ENCODE measurements at places on chromosomes 3 and 15.

- no peak for DNase-seq
Observed at GRCh38 chr15:99845009-99845408, 111.8 kb upstream of the LYSMD4 start.

- no peak for DNase-seq
Observed at GRCh38 chr3:140166861-140167599, 232.0 kb downstream of the CLSTN2 start.

DNA sequence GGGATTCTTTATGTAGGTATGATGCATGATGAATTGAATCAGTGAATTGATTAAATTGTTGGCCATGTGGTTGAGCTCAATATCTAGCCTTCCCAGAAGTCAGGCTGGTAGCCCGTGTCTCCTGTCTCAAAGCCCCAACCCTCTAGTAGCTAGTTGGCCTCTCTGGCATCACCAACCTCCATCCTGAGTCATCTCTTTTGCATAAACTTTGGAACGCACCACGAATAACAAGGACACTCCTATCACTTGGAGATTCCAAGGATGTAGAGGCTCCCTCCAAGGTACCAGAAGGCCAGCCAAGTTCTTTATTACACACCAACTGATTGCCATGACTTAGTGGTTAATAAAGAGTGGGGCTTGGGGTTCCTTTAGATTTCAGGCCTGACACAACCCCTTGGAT, 148.4 kb downstream of the APBA2 start:
- no peak for DNase-seq

GRCh38 chr15:42385206-42385979, 26.1 kb downstream of the CAPN3 start:
- no peak for DNase-seq

- no peak for DNase-seq
Observed at GRCh38 chr3:73653351-73653750, 28.6 kb upstream of the PDZRN3 start.

DNA sequence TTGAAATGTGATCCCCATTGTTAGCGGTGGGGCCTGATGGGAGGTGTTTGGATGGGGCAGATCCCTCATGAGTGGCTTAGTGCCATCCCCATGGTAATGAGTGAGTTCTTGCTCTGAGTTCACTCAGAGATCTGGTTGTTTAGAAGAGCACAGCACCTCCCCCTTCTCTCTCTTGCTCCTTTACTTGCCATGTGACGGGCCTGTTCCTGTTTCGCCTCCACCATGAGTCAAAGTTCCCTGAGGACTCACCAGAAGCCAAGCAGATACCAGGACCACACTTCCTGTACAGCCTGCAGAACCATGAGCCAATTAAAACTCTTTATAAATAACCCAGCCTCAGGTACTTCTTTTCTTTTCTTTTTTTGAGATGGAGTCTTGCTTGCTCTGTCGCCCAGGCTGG, 46.6 kb downstream of the ANP32A start:
- no peak for DNase-seq

DNA sequence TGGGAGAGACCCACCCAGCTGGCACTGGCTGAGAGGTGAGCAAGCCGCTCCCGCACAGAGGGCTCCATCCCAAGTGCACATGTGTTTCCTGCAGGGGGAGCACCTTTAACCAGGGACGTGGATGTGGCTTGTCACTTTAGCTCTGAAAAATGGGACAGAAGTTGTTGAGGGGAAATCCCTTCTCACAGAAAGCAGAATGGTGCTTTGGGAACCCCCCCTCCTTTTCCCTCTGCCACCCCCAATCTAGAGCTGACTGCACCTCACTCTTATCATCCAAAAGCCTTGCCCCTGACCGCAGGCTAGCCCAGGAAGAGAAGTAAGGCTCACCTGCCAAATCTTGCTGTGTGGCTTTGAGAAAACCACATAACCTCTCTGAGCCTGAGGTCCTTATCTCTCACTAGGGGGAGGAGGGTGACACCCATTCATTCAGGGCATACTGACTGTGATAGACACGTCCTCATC, 77.9 kb downstream of the RPN1 start:
- no peak for DNase-seq

- no peak for DNase-seq
Observed at GRCh38 chr15:89822951-89823711, 8.5 kb upstream of the ANPEP start.

DNA sequence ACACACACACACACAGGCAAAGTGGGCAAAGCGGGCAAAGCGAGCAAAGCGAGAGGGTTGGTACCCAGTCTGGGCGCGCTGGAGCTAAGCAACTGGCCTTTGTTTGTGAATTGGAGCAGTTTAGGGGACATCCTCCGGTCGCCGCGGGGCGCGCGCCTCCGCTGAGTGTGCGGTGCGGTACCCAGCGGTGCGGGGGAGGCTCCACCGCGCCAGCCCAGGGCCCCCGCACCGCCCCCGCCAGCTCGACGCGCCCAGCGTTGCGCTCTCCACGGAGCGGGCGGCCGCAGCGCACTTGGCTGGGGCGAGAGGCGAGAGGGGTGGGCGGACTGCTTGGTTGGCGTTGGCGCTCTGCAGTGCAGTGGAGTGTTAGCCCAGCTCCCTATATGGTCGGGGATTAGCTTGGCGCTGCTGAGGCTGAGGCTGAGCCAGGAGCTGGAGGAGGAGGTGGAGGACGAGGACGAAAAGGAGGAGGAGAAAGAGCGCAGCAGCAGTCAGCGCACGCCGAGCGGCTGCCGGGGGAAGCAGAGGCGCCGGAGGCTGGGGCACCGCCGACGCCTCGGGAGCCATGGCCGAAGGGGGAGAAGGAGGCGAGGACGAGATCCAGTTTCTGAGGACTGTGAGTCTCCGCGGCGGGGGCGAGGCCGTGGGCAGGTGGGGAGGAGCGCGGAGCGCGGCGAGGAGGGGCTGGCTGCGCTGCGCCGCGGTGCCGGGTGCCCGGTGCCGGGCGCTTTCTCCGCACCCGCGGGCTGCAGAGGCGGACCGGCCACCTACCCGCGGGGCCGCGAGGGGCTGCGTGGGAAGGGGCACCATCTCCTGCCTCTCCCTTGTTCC, at the start of gene RYR3:
RYR3 (plus strand) TSS at position 487 of the 831 bp plus-strand sequence; CDS start at position 566, 79 bp downstream.
- no peak for DNase-seq

GRCh38 chr15:101510212-101511197, 21.0 kb upstream of the PCSK6 start:
- DNase-seq, result no peak

GRCh38 chr15:31328428-31328968, 1.9 kb downstream of the KLF13 start:
- no peak for DNase-seq

DNA sequence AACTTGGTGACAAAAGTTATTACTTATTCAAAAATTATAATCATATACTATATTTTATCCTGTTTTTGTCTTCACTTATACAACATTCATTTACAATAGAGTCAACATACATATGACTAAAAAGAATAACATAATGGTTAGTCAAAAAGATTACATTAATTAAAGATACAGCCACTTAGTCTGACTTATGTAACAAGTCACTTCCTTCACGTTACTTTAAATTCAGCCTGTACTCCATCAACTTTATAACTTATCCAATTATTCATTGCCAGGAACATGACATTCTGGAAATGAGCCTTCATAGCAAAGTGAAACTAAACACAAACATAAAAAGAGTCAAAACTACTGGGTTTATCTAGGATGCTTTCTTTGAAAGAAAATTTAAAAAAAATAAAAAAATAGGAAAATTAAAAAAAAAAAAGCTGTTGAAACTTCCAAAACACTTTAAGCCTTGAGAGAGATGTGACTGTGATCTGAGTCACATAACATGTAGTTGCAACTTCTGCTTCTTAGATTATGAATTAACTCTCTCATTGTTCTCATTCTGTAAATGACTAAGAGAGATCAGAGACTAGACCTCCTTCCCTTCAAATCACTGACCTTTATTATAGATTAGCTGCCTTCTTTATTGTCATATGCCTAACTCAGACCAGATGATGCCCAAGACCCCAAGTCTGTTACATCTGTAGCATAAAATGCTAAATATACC, 107.8 kb downstream of the MYRIP start:
- DNase-seq, result no peak

DNA sequence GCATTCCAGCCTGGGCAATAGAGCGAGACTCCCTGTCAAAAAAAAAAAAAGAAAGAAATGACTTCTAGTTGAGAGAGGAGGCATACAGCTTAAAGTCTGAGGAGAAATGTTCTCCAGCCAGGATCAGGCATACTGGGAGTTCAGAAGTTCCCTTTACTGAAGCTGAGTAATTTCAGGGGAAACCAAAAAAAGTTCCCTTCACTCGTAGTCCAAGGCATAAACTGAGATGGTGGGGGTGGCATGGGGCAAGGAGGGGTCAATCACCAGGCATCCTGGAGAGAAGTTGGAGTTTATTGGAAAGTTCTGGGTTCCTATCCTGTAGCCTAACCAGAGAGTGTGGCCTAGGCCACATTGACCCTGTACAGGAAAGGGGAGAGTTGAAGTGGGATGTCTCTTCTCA, 5.9 kb downstream of the GPX1 start:
- DNase-seq, result no peak

- DNase-seq, result no peak
Observed at GRCh38 chr3:51675201-51675611, 4.2 kb downstream of the TEX264 start.

DNA sequence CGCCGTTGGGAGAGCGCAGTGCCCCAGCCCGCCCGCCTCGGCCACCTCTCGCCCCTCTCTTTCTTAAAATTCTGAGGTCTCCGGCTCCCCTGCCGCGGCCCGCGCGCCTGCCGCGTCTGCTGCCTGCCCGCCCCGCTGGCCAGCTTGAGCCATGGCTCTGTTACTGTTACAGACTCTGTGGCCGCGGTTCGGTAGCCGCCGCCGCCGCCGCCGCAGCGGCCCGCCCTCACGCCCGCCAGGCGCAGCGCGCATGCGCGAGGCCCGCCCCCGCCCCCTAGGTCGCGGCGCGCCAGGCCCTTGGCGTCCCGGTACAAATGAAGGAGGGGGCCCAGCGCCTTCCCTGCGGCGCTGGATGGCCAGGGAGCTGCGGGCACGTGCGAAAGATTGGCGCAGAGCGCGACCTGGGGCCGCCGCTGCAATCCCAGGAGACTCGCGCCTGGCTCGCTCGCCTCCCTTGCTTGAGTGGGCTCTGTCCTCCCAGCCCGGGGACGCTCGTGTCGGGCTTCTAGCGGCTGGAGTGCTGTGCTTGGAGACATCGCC, at the start of gene ONECUT1:
ONECUT1 (minus strand) TSS at position 168 of the 540 bp plus-strand sequence. CDS start 452 bp downstream, outside the sequence.
- no peak for DNase-seq

DNA sequence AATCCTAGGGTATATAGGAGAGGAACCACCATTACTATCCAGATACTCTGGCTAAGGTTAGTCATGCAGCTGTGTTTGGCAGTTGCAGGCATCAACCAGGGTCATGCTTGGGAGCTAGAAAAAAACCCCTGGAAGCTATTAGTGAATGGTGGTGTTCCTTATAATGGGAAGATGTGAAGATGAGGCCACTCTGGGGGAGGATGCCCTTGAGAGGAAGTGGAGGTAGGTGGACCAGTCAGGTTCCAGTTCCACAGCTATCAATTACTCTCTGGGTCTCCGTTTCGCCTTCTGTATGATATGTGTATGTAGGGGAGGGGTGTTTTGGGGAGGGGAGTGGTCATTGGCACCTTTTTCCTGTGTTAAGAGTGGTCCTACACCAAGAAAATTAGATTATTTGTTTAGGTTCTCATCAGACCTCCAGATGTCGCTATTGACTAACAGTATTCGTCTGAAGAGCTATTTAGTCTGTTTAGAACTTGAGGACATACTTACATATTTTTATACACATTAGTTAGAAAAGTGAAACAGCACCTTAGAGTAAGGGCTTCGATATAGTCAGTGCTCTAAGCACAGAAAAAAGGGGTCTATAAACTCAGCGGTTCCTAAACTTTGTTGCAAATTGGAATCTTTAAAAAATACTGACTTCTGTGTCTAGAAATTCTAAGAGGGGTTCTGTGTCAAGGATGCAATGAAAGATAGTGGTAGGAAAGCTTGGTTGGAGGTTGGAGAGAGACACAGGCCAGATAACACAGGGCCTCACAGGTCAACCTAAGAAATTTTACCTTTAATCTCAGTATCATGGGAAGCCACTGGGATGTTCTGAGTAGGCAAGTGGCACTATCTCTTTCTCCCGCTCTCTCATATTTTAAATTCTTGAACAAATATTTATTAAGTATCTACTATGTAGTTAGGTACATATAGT, 9.1 kb upstream of the HPS3 start:
- DNase-seq, result no peak

DNA sequence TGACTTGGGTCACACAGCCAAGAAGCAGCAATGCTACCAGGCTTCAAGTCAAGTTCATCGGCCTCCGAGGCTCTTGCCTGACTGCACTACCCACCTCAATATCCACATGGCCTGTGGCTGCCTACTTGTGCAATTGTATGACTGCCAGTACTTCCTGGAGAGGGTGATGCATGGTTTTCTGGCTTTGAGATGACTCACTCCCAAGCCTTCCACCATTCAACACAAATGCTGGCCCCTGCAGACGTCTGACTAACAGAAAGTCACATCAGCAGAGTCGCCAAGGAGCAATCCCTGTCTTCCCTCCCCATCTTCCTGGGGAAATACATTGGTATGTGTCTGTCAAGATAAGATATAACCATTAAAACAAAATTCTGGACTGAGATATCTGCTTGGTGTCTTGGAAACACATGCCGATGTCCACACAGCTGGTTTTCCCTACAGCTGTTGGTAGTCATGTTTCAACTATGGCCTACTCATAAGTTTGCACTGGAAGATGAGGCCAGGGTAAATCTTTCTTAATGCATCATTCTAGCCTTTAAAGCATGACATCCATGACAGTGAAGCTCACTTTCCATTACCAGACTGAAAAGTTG, 79.6 kb upstream of the SPATA12 start:
- DNase-seq, result no peak

GRCh38 chr3:158920371-158920770, 118.5 kb downstream of the MFSD1 start:
- DNase-seq, result no peak

DNA sequence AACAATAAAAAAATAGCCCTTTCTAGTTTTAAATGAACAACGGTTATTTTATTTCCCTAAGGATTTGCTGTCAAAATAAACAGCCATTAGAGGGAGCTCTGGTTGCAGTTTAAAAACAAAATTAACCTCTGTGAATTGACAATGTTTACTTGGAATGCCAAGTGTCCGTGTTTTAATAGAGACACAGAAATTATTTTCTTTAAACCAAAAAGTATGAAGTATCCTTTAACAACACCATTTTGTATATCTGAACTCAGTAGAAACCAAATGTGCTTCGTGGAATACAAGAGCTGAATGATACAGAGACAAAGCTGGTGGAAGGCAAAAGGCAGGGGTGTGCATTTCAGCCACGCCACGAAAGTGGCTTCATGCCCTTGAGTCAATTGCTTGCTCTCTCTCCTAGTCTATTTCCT, 74.4 kb downstream of the MOBP start:
- DNase-seq, result peak; percentile 13

- no peak for DNase-seq
Observed at GRCh38 chr15:57923306-57923705, 142.2 kb downstream of the ALDH1A2 start.

- no peak for DNase-seq
Observed at GRCh38 chr3:112074006-112074405, 12.2 kb upstream of the C3orf52 start.

All from iPS DF 6.9 (cell line).